Spleen (tissue), 13 donors: ENCODE measurements at places on chromosomes 1 and 21.

- H3K27me3 ChIP-seq = no peaks in the 10 kb centered on the region
- no peaks in the 10 kb centered on the region for H3K36me3 ChIP-seq
- no peak overlapping the region for H3K27ac ChIP-seq
- DNase-seq = no peak
- no peaks in the 10 kb centered on the region for H3K4me1 ChIP-seq
Measured at GRCh38 chr1:45437323-45437722, 53.6 kb downstream of the TESK2 start.

GRCh38 chr1:83829106-83829505, 169.8 kb downstream of the TTLL7 start:
- DNase-seq = no peak
- no peaks in the 10 kb centered on the region for H3K36me3 ChIP-seq
- no peaks in the 10 kb centered on the region for H3K4me1 ChIP-seq
- no peak overlapping the region for H3K27ac ChIP-seq
- no peaks in the 10 kb centered on the region for H3K27me3 ChIP-seq

- no peaks in the 10 kb centered on the region for H3K36me3 ChIP-seq
- peak; percentile 79 for DNase-seq
- H3K4me1 ChIP-seq = peaks cover 13% of the 10 kb centered on the region
- H3K4me3 ChIP-seq = no peak overlapping the region
- H3K27me3 ChIP-seq = no peaks in the 10 kb centered on the region
- H3K27ac ChIP-seq = peak overlapping the region; percentile 78
Measured at GRCh38 chr21:26546446-26547097, 26.5 kb downstream of the CYYR1 start.

DNA sequence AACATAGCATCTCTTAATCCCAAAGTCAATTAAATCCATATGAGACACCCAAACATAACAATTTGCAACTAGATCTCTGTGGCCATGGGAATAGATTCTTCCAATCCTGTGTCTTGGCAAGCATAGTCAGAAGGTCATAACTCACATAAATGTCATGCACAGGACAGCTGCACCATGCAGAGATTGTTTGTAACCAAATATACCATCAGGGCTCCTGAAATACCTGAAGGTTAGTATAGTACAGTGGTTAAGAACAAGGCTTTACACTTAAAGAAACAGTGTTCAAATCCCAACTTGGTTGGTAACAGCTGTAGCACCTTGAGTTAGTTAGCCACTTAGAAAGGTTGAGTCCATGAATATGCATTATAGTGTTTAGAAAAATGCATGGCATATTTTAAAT, 82.6 kb upstream of the CCDC190 start:
- no peaks in the 10 kb centered on the region for H3K4me1 ChIP-seq
- no peak for DNase-seq
- no peak overlapping the region for H3K27ac ChIP-seq
- no peaks in the 10 kb centered on the region for H3K36me3 ChIP-seq

DNA sequence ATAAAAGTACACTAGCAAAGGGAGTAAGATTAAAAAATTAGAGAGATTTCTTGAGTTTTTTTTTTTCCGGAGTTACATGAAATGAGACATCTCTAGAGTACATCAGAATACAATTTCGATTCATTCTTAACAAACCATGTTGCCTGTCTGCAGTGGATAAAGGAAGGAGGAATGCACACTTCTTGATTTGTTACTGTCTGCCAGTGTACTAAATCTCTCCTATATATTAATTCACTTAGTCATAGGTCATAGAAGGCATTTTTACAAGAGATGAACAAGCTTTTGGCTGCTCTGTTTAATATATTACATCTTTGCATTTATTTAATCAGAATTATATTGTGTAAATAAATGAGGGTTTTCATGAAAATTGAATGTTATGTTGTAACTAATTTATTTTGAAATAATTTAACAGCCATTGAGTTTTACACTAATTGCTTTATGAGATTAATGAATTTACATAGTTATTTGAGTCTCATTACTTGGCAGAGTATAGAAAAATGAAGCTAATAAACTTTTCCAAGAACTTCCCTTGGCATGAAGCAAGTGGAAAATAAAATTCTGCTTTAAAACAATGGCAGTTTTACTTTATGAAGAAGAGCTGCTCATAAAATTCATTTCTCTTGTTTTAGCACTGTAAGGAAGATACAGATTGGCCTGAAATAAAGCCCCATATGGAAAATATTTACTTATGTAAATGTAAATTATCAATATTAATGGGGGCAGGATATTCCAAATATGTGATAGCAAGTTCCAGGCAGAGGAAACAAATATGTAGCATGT, 1284.7 kb downstream of the BRINP3 start:
- no peak overlapping the region for H3K4me3 ChIP-seq
- no peaks in the 10 kb centered on the region for H3K4me1 ChIP-seq
- no peak overlapping the region for H3K27ac ChIP-seq
- H3K36me3 ChIP-seq = no peaks in the 10 kb centered on the region
- DNase-seq = no peak
- H3K27me3 ChIP-seq = no peaks in the 10 kb centered on the region

GRCh38 chr1:162548170-162548569, 13.4 kb upstream of the UAP1 start:
- H3K4me3 ChIP-seq = no peak overlapping the region
- no peaks in the 10 kb centered on the region for H3K36me3 ChIP-seq
- no peaks in the 10 kb centered on the region for H3K4me1 ChIP-seq
- no peak for DNase-seq

DNA sequence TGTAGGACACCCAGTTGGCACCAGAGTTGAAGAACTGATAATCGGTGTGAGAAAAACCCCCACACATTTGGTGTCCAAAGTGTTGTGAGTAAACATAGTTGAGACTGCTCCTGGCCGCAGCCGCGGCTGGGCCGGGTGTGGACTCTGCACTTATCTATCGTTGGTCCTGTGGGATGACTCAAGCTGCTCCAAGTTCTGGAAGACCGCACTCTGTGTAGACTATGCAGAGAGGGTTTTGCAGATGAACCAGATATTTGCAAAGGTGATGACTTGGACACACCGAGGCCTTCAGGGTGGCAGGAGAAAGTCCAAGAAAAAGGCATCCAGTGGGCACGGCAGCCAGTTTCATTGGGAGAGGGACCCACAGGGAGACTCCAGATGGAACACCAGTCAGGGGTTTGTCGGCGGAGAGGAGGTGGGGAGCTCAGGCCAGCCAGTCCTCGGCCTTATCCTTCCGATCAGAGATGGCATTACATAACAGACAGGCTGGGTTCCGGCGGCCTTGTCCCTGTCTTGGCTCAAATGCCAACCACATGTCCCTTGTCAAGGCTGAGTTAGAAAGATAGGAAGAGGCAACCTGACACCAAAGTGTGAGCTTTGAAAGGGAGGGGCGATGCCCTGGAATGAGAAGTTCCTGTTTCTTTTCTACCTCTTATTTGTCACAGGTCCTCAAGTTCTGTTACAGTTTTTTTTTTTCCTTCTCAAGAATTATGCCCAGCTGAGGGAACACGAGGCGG, 21.1 kb downstream of the C2CD2 start:
- peaks cover 69% of the 10 kb centered on the region for H3K4me1 ChIP-seq
- DNase-seq = peak; percentile 81
- H3K36me3 ChIP-seq = no peaks in the 10 kb centered on the region
- no peak overlapping the region for H3K4me3 ChIP-seq
- no peaks in the 10 kb centered on the region for H3K27me3 ChIP-seq

DNA sequence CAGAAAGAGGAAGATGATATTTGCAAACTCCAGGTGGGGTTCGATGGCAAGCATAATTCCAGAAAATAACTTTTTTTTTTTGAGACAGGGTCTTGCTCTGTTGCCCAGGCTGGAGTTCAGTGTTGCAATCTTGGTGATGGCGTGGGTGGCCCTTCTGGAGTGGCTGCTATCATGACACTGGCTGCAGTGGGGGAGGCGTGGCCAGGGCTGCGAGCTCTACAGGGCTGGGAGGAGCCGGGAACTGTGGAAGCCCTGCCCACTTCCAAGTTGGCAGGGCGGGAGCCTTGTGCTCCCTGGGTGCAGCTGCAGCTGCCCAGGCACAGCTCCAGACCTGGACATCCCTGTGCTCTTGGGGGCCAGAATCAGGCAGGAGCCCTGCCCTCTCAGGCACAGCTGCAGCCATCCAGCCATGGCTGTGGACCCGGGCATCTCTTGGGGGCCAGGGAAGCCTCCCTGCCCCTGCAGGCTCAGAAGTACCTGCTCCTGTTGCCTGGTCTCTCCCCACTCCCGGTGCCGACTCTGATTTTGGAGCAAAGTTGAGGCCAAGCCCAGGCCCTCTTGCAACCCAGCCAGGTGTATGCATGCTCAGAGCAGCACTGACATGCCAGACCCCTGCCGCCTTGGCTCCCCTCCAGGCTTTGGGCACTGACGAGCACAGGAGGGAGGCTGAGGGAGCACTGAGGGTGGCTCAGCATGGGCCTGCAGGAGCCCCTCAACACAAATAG, 7.2 kb upstream of the BCL10 start:
- no peak for DNase-seq
- H3K4me3 ChIP-seq = no peak overlapping the region
- peaks cover 7% of the 10 kb centered on the region for H3K27me3 ChIP-seq
- H3K27ac ChIP-seq = no peak overlapping the region
- H3K36me3 ChIP-seq = no peaks in the 10 kb centered on the region

DNA sequence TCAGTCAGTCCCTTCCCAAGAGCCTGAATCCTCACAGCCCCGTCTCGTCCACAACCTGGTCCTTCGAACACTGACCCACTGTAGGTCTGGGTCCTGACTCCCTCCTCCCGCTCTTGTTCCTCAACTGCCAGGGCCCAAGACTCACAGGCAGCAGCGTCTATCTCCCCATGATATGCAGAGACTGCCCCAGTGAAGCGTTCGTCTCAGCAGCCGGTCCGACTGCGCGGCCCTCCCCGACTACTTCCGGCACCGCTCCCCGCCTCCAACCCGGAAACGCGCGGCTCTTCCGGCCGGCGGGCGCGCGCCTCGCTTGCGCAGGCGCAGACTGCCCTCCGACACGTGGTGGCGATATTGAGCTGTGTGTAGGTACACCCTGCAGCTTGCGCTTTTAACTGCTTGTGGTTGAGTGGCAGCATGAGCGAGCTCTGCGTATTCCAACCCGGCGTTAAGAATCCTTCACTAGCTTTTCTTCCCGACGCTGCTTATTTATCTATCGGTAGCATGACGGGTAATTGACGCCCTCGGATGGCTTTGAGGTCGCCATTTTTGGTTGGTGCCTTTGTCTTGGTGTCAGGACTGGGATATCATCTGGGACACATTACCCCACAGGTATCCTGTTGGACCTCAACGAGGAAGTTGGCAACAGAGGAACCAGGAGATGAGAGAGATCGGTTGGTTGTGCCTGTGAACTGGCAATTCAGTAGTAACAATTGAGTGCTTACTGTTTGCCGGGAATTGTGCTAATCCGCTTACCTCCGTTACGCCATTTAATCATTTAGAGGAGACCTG, at the start of gene TAF12:
Gene TAF12, minus strand, starts transcription at position 221 of the 789 bp plus-strand sequence. CDS start 20,986 bp downstream, outside the sequence.
- H3K4me3 ChIP-seq = peak within 1 kb of the TSS; percentile 82
- no peaks in the 10 kb centered on the region for H3K36me3 ChIP-seq
- peak; percentile 97 for DNase-seq
- H3K27ac ChIP-seq = peak within 1 kb of the TSS; percentile 96
- no peaks in the 10 kb centered on the region for H3K27me3 ChIP-seq

DNA sequence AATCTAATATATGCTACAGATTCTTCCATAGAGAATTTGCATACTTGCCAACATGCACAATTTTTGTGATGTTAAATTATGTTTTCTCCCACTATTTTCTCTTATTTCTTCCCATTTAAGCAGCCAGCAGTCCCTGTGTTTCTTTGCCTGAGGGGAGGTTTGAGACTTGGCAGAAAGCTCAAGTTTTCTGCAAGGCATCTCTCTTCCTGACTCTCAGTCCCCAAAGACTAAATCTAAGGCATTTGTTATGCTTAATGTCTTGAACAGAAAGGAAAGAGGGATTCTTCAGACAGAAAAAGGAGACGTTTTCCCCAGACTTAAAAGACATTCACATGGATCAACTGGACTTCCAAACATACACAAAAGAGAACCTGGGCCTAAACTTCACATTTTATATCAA, 354.4 kb downstream of the RYR2 start:
- no peak overlapping the region for H3K4me3 ChIP-seq
- H3K36me3 ChIP-seq = no peaks in the 10 kb centered on the region
- H3K27me3 ChIP-seq = no peaks in the 10 kb centered on the region
- DNase-seq = no peak
- no peaks in the 10 kb centered on the region for H3K4me1 ChIP-seq
